ENCODE measurements at places on chromosomes 1 and 21. TPM values are rescaled to one million over a fixed set of nuclear protein-coding genes. Genes with fewer than 3 reads are reported as not detected.
A peak's percentile ranks its signal among the peaks of the same experiment; 100 is the strongest.

DNA sequence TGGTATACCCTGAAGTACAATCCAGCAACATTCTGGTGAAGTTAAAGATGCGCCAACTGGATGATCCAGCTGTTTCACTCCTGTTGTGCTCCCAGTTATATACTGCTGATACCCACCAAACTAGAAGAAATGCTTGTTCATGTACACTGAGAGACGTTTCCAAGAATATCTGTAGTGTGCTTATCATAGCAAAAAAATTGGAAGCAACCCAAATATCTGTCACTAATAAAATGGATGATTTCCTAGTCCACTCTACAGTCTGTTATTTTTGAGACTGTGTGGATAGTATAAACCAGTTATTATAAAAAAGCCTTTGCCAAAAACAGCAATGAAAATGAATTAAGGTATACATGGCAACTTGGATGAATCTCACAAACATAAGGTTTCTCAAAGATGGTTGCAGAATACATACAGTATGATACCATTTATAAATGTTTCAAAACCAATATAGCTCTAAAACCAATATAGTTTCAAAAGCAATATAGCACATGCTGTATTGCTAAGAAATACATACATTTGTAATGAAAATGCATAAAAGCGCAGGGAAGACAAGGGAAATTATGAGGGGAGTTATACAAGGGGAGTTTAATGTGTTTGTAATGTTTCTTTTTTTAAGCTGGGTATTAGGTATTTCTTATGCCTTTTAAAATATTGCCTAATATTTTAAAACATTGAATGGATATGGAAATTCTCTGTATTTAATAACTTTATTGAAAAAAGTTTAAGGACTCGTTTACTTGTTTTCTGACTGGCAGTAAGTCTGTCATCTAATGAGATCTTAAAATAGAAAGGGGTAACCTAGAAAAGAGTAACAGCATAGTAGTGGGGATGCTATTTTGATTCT lies 36.5 kb downstream of the GPSM2 start:
- DNase-seq = no peak

The SPSB1 gene
- total RNA-seq = 6.2 TPM

DNA sequence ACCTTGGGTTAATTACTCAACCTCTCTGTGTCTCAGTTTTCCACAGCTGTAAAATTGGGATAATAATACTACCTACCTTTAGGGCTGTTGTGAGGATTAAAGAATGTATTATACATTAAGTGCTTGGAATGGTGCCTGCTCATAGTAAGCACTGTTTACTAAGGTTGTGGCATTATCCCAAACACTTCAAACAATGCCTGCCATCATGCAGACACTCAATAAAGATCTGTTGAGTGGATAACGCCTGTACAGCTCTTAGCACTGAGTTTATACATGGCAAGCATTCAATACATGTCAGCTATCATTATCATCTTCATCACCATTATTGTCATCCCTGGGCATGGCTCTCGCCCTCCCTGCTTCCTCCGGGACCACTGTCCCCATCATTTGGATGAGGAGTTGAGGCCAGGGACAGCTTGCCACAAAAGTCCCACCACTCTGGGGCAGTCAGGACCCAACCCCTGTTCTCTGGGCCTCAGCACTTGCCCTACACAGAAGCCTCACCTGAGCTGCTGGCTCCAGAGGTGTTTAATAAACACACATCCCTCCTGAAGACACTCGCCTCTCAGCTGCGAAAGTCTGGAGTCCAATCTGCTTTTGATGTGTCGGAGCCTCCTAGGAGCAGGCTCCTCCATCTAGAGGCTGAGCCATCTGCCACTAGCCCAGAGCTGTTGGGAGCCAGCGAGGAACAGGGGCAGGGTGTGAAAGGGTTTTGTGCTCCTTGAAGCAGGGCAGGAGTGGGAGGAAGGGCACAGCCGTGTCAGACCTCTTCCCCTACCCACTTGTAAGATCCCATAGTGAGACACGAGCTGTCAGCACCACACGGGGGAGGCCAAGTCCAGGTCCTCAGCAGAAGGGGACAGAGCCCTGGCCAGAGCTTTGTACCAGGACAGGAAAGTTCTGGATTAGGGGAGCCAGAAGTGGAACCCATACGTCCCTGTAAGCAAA lies 80.9 kb upstream of the ZC3H12A start:
- no peak for DNase-seq

DNA sequence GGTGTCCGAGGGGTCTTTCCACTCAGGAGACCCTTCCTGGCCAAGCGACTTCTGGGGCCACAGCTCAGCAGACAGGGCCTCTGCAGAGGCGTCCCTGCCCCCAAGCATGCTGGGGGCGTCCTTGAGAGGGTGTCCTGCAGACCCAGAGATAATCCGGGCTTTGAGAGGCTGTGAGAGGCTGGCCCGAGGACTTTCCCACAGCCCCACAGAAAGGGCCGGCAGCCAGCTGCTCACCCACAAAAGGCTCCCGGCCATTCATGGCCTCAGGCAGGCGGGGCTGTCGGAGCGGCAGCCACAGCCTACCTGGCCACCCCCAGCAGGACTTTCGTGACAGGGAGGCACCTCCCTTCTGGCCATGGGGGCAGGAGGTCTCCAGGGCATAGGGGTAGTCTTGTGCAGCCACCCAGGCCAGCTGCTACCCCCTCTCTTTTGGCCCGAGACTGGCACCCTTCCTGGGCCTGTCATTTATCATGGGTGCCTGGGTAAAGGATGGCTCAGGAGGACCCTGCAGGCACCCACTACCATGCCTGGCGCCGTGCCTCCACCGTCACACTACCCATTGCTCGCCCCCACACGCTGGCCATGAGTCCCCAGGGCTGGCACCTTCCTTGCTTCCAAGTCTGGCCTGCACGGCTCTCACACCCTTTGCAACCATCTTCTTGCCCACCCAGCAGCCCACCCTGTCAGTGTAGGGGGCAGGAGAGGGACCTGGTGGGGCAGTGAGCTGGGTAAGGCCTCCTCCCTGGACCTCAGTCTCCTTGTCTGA lies 11.1 kb upstream of the TNFRSF14 start:
- DNase-seq = no peak

The CHIA gene
- 0.15 TPM for total RNA-seq

DNA sequence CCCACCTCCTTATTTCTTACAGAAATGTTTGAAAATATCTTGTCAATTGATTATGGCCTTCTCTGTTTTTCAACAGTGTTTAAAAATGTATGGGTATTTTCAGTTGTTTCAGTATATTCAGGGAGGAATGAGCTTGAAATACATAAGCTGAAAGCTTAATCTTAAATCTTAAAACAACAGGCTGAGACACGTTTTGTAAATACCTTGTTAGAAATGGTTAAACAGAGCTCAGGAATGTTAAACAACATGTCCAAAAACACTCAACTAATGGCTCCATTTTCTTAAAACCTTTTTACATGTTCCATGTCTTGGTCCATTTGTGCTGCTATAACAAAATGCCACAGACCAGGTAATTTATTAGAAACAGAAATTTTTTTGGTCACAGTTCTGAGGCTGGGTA lies 953.8 kb upstream of the ADGRL2 start:
- DNase-seq = no peak

- DNase-seq = no peak
These were observed 122.9 kb downstream of the GLUL start for GRCh38 chr1:182268669-182269068.

DNA sequence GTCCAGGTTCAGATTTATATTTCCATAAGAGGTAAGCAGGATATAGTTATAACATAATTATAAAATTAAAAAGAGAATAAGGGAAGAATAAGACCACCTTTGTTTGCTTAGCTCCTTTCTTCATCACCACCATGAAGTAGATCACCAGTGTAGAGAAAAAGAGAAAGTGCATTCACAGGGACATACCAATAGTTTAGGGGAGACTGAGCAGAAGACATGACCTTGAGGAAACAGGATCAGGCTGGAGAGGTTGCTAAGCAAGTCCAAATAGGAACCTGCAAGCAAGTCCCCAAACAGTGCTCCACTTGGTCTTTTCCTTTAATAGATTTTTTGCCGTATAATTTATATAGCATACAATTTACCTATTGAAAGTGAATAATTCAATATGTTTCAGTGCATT lies 63.0 kb downstream of the KCNT2 start:
- no peak for DNase-seq

DNA sequence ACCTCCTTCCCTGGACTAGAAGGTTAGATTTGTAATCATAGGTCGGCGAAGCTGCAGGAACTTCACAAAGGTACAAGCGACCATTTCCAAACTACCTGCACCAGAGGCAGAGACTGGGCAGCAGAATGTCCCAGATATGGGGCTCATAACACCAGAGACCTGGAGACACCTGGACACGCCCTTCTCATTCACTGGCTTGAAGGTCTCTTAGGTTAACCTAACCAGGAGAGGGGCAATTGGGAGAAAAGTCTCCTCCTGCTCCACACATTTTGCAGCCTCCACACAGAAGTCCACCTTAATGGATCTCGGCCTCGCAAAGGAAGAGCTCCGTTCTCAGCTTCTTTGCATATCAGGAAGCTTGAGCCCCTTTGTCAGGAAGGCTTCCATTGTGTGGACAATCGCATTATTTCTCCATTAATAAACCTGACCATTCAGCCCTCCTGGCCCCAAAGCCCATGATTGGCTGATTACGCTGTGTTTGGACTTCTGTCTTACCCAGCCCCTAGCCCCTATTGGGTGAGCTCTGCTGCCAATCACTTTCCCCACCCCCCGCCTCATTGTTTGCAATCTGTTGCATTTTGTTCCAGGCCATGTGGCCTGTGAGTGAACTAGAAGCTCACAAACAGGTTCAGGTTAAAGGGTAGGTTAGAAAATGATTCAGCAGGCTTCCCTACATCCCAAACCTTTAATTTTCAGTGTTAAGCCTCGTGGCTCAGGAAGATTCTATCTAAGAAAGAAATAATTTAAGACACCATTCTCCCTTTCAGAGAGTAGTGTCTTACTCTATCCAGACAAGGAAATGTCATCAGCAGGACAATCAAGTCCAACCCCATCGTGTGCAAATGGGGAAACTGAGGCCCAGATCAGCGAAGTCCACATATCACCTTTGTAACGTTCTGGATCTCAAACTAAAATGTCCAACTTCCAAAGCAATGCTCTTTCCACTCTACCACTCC lies 2.8 kb downstream of the MYCL start:
- DNase-seq = peak; percentile 91

- no peak for DNase-seq
These were observed 18.4 kb upstream of the PTBP2 start for GRCh38 chr1:96703186-96703585.

DNA sequence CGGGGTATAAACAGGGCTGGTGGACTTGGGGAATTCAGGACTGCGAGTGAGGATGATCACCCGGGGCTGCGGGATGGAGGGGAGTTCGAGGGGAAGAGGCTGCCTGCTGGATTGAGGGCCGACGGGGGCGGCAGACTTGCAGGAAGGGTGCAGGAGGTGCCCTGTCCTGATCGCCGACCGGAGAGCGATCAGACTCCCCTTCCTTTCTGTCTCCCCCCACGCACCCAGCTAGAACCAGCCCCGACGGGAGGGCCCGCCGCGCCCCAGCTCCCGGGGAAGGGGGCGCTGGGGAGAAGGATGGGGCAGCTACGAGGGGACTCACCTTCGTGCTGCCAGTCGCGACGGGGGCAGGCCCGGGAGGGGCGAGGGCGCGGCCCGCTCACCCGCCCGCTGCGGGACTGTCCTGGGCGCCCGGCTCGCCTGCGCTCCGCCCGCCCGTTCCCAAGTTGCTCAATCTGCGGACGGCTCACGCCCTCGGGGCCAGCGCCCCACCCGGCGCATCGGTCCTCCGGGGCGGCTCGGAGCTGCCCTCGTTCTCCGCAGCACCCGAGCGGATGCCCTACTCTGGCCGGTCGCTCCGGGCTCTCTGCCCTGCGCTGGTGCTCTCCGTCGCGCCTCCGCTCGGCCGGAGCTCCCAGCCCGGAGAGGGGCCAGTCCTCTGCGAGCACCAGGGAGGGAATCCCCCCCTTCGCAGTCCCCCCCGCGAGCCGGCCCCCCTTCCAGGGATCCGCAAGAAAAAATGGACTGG lies at the start of gene RSPO1:
Gene RSPO1, minus strand, starts transcription at position 649 of the 748 bp plus-strand sequence. CDS start 5,231 bp downstream, outside the sequence.
- DNase-seq = no peak

DNA sequence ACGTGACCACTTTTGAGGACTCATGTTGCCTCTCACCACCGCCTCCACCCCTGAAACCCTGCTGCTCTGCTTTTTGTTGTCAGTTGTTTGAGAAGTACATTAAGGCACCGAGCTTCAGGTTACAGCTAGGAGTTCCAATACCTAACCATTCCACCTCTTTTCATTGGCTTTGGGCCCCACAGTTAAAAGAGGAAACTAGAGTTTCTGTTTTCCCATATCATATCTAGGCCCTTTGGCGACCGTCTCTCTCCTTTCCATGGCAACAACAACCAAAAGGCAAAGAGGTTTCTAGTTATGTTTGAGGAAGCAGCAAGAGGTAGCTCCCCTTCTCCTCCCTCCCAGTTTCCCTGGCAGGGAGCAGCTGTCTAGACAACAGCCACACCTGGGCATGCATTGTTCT lies 5.9 kb downstream of the ANKRD35 start:
- DNase-seq = no peak

The OR10K1 gene
- not detected for total RNA-seq

DNA sequence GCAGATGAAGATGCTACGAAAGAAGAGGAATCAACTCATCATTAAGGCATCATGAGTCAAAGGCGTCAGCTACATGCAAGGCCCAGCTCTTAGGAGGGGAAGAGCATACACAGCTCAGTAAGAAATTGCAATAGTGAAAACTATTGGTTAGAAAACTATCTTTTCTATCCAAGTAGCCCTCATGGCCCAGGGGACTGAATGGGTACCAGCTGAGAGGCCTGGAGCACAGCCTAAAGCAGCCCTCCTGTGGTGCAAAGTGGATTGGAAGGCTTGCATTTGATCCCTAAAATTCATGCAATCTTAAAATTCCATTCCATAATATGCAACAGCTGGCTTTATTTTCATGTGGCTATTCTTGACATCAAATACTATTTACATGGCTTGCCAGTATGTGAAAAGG lies 251.8 kb upstream of the USP24 start:
- no peak for DNase-seq

- DNase-seq = no peak
These were observed 6.9 kb upstream of the GPATCH4 start for GRCh38 chr1:156608036-156608674.

DNA sequence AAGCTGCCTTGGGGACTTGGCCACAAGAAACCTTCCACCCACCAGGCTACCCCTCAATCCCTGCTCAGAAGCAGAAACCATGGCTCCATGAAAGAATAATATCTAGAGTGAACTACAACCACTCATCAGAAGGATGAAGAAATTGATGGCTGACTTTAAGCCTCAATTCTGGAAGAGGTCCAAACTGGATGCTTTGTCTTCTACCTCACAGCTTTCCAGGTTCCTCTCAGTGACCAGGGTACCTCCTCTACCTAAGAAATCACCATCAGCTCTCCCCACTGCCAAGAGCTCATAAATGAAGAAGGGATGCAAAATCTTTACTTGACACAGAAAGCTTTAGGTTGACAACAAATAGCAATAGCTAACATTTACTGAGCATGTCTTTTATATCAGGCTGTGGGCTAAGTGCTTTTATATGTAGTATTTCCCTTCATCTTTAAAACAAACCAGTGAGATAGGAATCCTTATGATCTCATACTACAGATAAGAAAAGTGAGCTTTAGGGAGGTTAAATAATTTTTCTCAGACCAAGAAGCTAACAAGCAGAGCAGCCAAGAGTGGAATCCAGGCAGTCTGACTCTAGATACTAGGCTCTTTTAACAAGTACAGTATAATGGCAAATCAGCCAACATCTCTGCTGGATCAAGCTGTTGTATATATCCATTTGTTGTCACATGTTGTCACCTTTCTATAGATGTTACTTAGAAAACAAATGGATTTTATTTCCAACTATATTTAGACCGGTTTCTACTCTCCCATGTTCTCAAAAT lies 243.0 kb upstream of the SGIP1 start:
- no peak for DNase-seq

- DNase-seq = no peak
These were observed 4.1 kb downstream of the CD84 start for GRCh38 chr1:160575112-160575664.
